ENCODE measurements at places on chromosomes 4 and X.

GRCh38 chr4:77074981-77075855 is 571 bp downstream of the CCNI start:
- DNase-seq, result no peak

GRCh38 chr4:169823685-169824084 is 65.9 kb upstream of the HPF1 start:
- no peak for DNase-seq

GRCh38 chr4:107252571-107252970 is 216.5 kb upstream of the DKK2 start:
- no peak for DNase-seq

DNA sequence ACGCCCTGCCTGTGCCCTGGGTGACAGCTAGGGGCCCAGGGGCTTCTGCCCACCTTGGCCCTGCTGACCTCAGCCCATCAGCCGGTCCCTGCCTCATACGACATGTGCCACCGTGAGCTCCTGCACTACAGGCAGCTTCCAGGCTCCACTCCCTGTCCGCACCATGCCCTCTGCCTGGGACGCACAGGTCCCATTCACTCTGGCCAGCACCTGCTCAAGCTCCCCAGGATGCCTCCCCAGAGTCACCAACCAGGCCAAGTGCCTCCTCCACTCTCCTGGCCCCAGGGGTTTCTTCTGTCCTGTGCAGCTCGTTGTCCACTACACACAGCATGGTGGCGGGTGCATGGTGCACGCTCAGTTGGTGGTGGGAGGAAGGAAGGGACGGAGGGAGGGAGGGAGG is 20.2 kb upstream of the MRFAP1 start:
- DNase-seq, result no peak

- DNase-seq, result no peak
These were observed 131.6 kb downstream of the GATB start for GRCh38 chr4:151629097-151629783.
